D341Med (cell line): ENCODE measurements at places on chromosomes 4 and X.

DNA sequence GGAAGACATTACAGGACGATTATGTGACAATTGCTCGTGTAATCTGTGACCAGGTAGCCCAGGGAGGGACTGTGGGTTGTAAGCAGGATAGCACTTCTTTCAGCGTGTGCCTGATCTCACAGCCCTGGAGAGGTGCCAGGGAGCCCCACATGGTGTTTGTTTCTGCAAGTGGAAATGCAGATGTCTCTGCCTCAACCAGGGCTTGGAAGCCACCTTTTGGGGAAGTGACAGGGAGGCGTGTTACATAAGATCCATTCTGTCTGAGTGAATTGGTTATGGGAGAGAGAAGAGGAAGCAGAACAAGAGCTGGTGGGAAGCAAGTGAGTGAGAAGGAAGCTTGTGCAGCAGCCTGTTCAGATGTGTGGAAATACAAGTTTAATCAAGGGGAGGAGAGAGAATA, 104.5 kb upstream of the GATB start:
- no peak for DNase-seq

- no peak for DNase-seq
These were observed 11.3 kb downstream of the LAMP2 start for GRCh38 chrX:120457766-120458180.

DNA sequence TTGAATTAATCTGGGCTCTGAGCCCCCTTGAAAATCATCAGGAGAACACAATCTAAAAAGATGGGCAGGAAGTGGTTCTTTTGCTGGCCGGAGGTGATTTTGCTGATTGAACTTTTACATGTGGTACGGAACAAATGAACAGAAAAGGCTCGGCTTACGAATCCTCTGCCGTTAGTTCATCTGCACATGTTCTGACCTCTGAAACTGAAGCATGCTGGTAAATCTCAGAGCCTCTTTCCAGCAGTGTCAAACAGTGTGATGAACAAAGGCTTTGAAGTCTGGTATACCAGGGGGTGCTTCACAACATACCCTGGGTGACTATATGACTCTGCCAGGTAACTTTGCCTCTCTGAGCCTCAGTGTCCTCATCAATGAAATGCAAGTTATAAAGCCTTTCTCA, 194.2 kb upstream of the C1QTNF7 start:
- DNase-seq = no peak

- no peak for DNase-seq
These were observed 113.4 kb downstream of the SCLT1 start for GRCh38 chr4:128979934-128980333.

DNA sequence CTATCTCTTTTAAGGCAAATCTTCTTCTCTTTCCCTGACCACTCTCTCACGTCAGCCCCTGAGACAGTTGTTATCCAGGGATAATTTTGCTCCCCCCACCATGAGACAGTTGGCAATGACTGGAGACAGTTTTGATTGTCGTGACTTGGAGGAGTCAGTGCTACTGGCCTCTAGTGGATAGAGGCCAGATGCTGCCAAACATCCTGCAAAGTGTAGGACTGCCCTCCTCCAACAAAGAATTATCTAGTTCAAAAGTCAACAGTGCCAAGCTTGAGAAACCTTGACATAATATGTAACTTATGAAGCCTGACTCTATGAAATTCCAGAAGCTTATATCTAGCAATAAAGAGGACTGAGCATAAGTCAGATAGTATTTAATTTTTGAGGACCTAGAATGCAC, 502.1 kb upstream of the IGFBP7 start:
- no peak for DNase-seq

GRCh38 chr4:94431388-94431787, 20.4 kb upstream of the PDLIM5 start:
- no peak for DNase-seq

DNA sequence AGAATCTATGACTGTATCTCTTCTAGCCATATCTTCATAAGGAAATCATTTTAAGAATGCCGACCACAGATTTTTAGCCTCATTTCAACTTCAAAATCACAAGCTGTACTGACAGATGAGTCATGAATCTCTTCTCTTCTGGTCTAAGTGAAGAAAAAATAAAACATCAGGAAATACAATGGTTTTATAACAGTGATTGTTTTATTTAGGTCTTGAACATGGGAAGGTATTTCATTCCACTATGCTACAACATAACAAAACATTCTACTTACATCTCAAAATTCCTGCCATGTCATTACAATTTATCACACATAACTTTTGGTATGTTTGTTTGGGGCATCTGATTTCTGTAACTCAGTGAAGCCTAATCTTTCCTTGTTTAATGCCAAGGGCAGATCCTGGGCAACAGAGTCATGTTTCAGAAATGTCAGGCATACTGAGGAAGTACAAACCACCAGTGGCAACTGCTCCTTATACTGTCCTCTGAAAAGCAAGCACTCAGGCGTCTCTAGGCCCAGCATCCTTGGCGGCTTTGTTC, 325.0 kb downstream of the PDHA2 start:
- DNase-seq = no peak

DNA sequence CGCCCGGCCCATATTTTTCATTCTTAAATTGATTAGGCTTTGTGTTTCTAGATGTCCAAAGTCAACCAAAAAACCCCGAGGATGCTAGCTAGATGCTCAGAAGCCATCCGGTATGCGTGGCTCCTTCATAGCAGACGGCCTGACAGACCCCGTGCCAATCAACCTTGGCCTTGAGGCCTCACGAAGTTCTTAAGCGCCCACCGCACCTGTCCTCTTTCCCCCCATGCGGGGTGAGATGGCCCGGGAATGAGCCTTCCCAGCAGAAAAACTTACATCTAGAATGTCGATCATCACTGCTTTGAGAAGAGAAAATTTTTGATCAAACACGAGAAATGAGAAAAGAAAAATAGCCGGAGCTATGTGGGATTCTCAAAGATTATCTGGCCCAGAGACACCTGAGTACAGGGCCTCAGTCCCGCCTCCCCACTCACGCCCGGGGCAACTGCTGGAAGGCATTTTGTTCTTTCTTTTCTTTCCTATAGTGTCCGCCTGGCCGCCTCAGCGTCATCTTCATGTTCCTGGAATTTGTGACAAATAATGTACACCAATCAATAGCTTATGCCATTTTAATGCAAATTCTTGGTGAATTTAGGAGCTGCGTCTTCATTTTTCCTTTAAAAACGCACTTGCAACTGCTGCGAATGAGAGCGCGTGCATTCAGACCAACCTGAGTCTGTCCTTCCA, 1.6 kb upstream of the NAT8L start:
- peak; percentile 12 for DNase-seq

GRCh38 chr4:142414366-142414990, 431.6 kb downstream of the INPP4B start:
- DNase-seq = no peak

GRCh38 chrX:19593690-19594089, 78.4 kb upstream of the MAP3K15 start:
- peak; percentile 41 for DNase-seq

GRCh38 chrX:65098851-65099250, 122.6 kb upstream of the ZC4H2 start:
- DNase-seq = no peak

DNA sequence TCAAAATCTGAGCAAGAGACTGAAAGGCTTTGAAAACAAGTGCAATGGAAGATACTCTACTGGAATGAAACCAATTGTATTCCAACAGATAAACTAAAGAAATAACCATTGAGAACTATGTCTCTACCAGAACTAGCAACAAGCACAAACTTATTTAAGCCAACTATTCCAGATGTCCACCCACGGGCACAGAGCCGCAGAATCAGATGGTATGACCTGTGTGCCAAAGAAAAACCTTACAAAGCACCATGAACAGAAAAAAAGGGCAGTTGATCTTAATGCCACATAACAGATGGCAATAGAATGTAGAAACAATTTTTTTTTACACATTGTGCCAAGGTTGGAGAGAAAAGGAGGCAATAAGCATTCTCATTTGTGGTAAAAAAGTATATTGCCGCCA, 269.3 kb upstream of the ADGRL3 start:
- DNase-seq = no peak

DNA sequence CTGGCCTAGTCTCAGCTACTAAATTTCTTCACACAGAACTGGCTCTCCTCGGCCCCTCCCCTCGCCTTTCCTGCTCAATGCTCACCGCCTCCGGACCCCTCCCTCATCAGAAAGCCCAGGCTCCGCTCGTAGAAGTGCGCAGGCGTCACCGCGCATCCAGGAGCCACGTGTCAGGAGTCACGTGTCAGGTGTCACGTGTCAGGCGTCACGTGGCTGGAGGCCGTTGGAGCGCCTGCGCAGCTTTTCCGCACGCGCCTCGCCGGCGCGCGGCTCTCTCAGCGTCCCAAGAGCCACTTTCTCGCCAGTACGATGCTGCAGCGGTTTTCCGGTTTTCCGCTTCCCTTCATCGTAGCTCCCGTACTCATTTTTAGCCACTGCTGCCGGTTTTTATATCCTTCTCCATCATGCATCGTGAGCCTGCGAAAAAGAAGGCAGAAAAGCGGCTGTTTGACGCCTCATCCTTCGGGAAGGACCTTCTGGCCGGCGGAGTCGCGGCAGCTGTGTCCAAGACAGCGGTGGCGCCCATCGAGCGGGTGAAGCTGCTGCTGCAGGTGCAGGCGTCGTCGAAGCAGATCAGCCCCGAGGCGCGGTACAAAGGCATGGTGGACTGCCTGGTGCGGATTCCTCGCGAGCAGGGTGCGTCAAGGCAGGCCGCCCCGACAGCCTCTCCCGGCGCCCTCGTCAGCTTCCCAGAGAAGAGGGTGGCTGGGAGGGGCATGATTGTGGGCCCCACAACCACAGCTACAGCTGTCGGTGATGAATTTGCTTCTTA, at the start of gene SLC25A31:
SLC25A31 (plus strand) TSS at position 259 of the 772 bp plus-strand sequence; CDS start at position 405, 146 bp downstream.
- DNase-seq = peak; percentile 33

- no peak for DNase-seq
These were observed 20.5 kb downstream of the NUDT9 start for GRCh38 chr4:87442889-87443288.

GRCh38 chrX:129637217-129638109, 17.3 kb downstream of the APLN start:
- peak; percentile 67 for DNase-seq

DNA sequence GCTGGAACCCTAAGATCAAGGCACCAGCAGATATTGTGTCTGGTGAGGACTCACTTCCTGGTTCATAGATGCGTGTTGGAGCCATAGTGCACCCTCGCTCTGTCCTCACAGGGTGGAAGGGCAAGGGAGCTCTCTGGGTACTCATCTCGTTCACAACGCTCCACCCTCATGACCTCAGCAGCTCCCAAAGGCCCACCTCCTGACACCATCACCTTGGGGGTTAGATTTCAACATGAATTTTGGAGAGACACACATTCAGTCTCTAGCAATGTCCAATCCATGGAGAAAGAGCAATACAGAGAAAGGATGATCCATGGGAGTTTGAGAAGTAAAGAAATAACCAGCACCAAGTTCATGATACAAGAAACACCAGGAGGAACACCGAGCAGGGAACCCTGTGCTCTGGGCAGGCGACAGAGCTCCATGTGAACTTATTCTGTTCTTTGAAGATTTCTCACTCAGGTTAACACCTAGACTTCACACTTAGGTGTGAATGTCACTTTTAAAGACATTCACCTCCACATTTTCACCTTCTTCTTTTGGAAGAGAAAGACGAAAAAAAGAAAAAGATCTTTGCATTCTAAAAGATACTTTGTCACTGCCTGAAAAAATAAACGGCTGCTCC, 171.8 kb upstream of the FAM9B start:
- no peak for DNase-seq

DNA sequence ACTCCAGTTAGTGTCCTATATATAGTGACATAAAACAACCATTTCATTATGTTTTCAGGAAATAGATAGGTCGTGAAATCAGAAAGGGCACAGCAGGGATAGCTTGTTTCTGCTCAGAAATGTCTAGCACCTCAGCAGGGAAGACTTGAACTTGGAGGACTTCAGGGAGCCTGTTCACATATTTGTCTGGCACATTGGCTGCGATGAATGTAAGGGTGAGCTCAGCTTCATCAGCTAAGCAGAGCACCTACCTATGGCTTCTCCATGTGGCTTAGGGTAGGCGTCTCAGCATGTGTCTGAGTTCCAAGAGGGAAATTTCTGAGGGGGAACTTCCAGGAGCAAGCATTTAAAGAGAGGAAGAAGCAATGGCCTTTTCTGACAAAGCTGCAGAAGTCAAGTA, 126.2 kb downstream of the PCDH10 start:
- no peak for DNase-seq

DNA sequence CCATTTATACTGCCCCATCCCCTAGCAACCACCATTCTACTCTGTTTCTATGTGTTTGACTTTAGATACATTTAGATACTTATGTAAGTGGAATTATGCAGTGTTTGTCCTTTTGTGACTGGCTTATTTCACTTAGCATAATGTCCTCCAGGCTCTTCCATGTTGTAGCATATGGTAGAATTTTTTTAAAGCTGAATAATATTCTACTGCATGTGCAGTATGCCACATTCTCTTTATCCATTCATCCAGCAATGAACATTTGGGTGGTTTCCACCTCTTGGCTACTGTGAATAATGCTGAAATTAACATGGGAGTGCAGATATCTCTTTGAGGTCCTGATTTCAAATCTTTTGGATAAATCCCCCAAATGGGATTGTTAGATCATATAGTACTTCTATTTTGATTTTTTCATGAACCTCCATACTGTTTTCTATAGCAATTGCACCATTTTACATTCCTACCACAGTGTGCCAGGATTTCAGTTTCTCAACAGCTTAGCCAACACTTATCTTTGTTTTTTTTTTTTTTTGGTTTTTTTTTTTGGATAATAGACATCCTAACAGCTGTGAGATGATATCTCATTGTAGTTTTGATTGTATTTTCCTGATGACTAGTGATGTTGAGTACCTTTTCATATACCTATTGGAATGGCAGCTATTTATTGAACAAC, 105.9 kb upstream of the LNX1 start:
- DNase-seq = no peak
